ENCODE measurements at places on chromosomes 11 and 22.

- DNase-seq = no peak
Measured at GRCh38 chr22:33921525-33922348, 1.5 kb upstream of the LARGE1 start.

GRCh38 chr11:12812849-12813248 is 138.6 kb downstream of the TEAD1 start:
- DNase-seq = no peak

GRCh38 chr11:2204361-2205213 is 33.0 kb upstream of the TH start:
- DNase-seq = no peak

GRCh38 chr22:45867118-45867905 is 109.7 kb downstream of the WNT7B start:
- no peak for DNase-seq

DNA sequence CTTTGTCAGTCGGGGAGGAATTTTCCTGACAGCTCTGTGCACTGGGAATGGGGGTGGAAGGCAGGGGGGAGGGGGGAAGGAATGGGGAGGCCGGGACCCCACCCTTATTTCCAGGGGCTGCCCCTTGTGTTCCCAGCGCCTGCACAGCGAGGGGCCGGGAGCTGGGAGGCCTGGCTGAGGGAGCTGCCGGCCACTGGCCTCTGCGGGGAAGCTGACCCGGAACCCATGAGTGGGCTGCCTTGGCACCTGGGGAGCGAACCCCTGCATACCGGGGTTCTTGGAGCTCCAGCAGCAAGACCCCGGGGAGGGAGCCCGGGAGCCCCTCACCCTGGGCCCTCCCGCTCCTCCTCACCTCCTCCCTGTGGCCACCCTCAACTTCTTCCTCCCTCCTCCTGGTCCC is 3.5 kb downstream of the H19 start:
- no peak for DNase-seq

GRCh38 chr11:20647976-20648565 is 21.3 kb upstream of the NELL1 start:
- DNase-seq = peak; percentile 28

DNA sequence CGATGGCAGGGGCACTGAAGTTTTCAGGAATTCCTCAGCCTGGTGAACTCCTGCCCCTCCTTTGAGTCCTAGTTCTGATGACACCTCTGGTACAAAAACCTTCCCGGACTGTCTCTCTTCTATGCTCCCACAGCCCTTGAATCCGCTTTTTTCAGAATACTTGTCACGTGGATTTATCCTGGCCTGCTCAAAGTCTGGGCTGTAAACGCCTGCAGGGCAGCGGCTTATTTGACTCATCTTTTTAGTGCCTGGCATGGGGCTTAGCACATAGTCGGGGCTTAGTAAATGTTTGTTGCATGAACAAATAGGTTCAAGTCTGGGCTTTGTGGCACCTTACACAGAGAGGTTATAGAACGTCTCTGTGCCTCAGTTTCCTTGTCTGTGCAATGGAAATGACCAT is 13.4 kb upstream of the KCNJ11 start:
- no peak for DNase-seq

DNA sequence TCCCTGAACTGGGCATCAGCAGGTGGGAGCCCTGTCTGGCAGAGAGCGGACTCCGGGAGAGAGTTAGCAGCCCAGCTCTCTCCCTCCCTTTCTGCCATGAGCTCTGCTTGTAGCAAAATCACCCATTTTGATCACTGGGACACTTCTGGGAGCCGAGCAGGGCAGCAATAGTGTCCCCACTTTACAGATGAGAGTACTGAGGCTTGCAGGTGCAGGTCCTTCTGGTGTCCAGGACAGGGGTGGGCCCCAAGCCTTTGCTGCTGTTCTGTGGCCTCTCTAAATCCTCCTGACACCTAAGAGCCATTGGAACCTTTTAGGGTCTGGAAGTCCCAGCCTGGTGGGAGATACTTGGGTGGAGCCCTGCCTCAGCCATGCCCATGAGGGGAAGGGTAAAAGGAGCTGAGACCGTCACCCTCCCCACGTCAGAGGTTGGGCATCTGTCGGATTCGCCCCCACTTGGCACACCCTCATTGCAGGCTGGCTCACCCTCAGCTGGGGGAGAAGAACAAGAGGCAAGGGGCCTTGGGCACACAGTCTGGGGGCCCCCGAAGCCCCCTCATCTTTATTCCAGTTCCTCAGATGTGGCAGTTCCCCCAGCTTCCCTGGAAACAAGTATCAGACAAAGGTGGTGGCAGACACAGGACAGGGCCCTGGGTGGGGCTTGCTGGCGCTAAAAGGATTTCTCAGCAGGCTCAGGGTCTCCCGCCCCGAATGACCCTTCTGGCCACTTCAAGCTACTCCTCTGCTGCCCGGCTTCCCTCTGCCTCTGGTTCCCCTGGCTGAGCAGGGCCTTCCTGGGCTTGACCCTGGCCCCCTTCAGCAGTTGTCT is 4.5 kb downstream of the RIN1 start:
- no peak for DNase-seq

- no peak for DNase-seq
Measured at GRCh38 chr11:5288108-5288905, 13.4 kb downstream of the OR51B4 start.

All from GM18507 (cell line).